Lung microvascular endothelial cell (primary cell): ENCODE measurements at places on chromosomes 12 and 14. TPM values are rescaled to one million over a fixed set of nuclear protein-coding genes. Genes with fewer than 3 reads are reported as not detected.

The LRRC43 gene
- 0.44 and 0.99 TPM in 2 replicates for total RNA-seq

The CMA1 gene
- total RNA-seq = not detected in 2 replicates

The SPATA7 gene
- total RNA-seq = 5.9 and 6.2 TPM in 2 replicates

The LTB4R2 gene
- total RNA-seq = 2.0 and 2.8 TPM in 2 replicates

The KCNH5 gene
- not detected in 2 replicates for total RNA-seq

The DNAI7 gene
- not detected in 2 replicates for total RNA-seq

The OSBPL8 gene
- total RNA-seq = 24.6 and 27.2 TPM in 2 replicates

The TMCC3 gene
- total RNA-seq = 3.2 and 8.5 TPM in 2 replicates

The CLEC4E gene
- total RNA-seq = not detected in 2 replicates

The SOAT2 gene
- total RNA-seq = not detected in 2 replicates

The RTL1 gene
- not detected in 2 replicates for total RNA-seq

The BBOF1 gene
- 0.40 and 0.44 TPM in 2 replicates for total RNA-seq

The ANG gene
- total RNA-seq = 5.2 and 7.2 TPM in 2 replicates

The POLE2 gene
- 3.8 and 6.3 TPM in 2 replicates for total RNA-seq

The NOVA1 gene
- total RNA-seq = under 0.01 TPM in 1 of 2 replicates, not detected in the other

The NGB gene
- not detected in 2 replicates for total RNA-seq

The FIGNL2 gene
- total RNA-seq = 0.44 and 0.79 TPM in 2 replicates

The VASH1 gene
- total RNA-seq = 11.6 and 15.3 TPM in 2 replicates

The CISTR gene
- not detected in 2 replicates for total RNA-seq

The RAB5B gene
- total RNA-seq = 25.3 and 32.5 TPM in 2 replicates

The DCN gene
- 0.20 TPM in 1 of 2 replicates, not detected in the other for total RNA-seq

The NFE2 gene
- total RNA-seq = not detected in 2 replicates

The COL2A1 gene
- not detected in 2 replicates for total RNA-seq

The MYO1H gene
- total RNA-seq = not detected in 2 replicates

The KCNMB4 gene
- 0.22 and 0.60 TPM in 2 replicates for total RNA-seq

The IL22 gene
- not detected in 2 replicates for total RNA-seq

The ACVR1B gene
- 8.5 and 15.1 TPM in 2 replicates for total RNA-seq

The GDF3 gene
- 0.79 and 0.87 TPM in 2 replicates for total RNA-seq

The POTEG gene
- total RNA-seq = not detected in 2 replicates

The ACACB gene
- total RNA-seq = 1.7 and 3.4 TPM in 2 replicates

The VRTN gene
- not detected in 2 replicates for total RNA-seq

The INTS13 gene
- total RNA-seq = 17.3 and 17.7 TPM in 2 replicates

The BCL11B gene
- under 0.01 TPM in 2 replicates for total RNA-seq

The APOLD1 gene
- total RNA-seq = 26.8 and 31.9 TPM in 2 replicates

The ATN1 gene
- total RNA-seq = 3.9 and 7.7 TPM in 2 replicates

The HOXC5 gene
- not detected in 2 replicates for total RNA-seq

The PRPF39 gene
- total RNA-seq = 12.6 and 17.7 TPM in 2 replicates

The LIMA1 gene
- total RNA-seq = 20.2 and 22.7 TPM in 2 replicates

The GARIN6 gene
- total RNA-seq = not detected in 2 replicates

The GRIN2B gene
- not detected in 2 replicates for total RNA-seq

The MDM1 gene
- 4.4 and 5.6 TPM in 2 replicates for total RNA-seq

The NAV3 gene
- total RNA-seq = 1.2 and 9.4 TPM in 2 replicates

The ANKRD33 gene
- 0.22 TPM in 1 of 2 replicates, not detected in the other for total RNA-seq
